ENCODE measurements at places on chromosomes 4 and X.

- no peak for DNase-seq
These were observed 8.1 kb downstream of the RPL9 start for GRCh38 chr4:39450618-39451017.

GRCh38 chr4:142528433-142528832 lies 317.7 kb downstream of the INPP4B start:
- no peak for DNase-seq

GRCh38 chr4:153295131-153295755 lies 49.2 kb upstream of the MND1 start:
- no peak for DNase-seq

DNA sequence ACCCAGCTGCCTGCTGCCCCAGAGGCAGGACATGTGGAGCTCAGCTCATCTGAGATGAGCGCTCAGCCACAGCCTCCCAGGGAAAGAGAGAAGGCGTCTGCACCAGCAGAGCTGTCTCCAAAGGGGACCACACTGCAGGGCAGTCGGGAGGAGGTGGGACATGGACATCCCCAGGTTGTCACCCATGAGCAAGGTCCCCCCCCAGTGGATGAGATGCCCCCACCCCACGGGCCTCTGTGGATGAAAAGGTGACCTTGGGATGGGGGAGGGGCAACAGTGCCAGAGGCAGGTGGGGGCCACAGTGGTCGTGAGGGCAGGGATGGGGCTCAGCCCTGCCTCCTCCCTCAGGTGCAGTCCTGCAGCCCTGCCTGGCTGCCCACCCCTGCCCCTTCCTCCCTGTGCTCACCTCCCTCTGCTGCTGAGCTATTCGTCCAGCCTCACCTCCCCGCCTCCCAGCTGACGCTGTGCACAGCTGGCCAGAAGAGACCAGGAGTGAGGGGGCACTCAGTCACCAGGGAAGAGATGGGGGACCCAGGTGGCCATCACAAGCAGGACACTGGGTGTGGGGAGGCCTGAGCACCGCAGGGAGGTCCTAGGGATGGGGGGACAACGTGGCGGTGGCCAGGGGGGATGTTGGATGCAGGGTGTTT lies 9.3 kb downstream of the NKX1-1 start:
- DNase-seq: no peak

DNA sequence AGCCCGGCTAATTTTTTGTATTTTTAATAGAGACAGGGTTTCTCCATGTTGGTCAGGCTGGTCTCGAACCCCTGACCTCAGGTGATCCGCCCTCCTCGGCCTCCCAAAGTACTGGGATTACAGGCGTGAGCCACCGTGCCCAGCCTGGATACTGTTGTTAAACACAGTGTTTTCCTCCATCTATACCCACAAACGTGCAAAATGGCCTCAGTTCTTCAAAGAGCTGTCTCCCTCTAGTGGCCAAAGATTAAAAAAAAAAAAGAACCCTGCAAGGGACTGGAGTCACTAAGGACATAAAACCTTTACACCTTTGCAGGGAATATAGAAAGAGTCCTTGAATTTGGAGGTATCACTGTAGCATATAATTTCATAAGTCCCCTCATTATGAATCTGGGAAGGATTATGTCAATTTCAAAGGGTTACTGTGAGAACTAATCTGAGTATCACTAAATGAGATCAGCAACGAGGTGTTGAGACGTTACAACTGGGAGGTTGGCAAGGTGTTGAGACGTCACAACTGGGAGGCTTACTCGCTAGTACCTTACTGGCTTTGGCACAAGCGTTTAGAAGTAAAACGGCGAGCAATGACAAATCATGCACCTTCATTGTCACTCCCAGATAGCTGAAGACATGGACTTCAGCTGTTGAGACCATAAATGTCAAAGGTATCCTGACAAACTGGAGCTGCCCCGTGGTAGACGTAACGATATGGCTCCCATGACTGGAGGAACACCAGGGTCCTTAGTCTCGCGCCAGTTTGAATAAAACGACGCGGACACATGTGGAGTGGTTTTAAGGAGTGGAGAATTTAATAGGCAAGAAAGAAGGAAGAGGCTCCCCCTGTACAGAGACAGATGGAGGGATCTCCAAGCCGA lies 33.4 kb upstream of the ENPP6 start:
- peak; percentile 64 for DNase-seq

GRCh38 chr4:14110407-14110806 lies 482.9 kb upstream of the BOD1L1 start:
- DNase-seq: no peak

DNA sequence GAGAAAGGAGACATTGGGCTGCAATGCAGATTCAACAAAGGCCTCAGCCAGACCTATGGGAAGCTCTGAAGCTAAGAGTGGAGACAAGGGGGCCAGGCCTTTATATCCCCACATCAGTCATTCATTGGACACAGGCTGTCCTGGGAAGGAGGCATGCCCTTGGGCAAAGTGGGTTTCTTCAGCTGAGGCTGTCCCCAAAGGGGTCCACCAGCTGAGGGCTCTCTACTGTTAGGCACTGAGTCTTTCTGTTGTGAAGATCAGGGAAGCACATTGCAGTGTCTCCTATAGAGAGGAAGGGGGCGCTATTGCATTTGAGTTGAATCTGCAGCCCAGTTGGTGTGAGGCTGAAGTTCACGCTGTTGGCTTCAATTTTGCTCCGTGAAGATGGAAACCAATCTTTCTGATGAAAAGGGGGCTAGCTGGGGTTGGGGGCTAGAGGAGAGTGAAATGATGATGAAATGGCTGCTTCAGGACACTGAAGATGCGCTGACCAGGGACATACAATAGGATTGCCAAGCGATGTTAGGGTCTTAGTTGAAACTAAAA lies 48.0 kb downstream of the SLC25A5 start:
- DNase-seq: peak; percentile 74

DNA sequence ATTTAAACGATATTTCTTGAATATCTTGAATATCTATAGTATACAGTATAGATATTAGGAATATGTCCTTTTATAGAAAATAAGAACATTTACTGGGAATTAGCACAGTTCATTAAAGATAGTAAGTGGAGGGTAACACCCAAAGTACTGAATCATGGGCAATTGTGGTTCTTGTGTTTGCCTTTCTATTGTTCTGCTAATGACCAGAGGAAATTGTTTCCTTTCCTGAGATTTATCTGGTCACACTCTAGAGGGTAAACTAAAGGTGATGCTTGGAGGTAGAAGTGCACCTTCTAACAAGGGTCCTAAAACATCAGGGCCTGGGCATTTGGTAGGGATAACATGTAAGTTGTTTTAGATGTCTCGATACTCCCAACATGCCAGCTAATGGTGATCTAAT lies 241.3 kb upstream of the SFRP2 start:
- no peak for DNase-seq

DNA sequence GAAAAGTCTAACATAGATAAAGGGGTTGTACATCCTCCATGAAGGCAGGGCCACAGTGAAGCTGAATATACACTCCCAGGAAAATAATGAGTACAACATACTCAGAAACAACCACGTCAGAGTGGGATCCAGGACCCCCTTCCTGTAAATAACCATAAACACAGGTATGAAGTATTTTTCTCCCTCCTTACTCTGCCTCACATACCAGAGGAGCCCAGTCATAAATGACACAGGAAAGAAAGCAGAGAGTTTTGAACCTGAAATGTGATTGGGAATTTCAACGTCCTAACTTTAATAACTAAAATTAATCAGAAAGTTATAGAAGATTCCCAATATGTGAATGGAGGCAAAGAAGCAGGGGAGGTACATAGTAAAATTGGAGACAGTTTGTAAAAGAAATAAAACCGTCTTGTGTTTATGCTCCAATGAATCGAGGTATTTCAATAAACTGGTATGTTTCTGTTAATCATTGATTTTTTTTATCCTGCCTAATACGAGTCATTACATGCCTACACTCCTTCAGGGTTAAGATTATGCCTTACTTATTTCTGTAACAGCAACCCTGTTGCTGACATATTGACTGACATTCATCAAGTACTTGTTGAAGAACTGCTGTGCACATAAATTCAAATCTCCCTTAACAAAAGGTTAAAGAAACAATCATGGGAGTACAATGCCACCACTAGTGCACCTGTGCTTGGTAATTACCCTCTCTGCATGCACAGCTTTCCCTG lies 431.3 kb downstream of the KCNIP4 start:
- no peak for DNase-seq
